ENCODE measurements at places on chromosomes 2 and 18.

DNA sequence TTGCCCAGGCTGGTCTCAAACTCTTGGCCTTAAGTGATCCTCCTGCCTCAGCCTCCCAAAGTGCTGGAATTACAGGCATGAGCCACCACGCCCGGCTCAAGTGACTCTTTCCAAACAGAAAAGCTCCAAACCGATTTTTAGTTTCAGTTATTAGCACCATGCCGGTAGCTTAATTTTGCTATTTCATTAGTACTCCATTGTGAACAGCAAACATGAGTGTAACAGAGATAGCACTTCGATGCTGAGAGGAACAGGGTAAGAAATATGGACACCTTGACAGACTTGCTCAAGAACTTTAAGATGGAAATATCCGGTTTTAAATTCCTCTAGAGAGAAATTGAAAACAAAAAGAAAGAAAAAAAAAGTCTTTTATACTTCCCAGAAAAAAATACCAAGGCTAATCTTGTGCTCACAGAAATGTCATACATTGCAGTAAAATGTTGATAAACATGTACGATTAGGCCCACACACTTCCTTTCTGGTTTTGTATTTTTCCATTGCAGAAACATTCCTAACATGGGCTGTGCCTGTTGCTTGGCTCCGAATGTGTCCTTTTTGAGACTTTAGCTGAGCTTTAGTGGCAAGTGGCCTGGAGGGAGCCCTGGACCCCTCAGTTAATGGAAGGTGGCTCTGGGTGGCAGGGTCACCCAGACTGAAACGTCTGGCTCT is 18.3 kb downstream of the FHL2 start:
- no peak for DNase-seq

DNA sequence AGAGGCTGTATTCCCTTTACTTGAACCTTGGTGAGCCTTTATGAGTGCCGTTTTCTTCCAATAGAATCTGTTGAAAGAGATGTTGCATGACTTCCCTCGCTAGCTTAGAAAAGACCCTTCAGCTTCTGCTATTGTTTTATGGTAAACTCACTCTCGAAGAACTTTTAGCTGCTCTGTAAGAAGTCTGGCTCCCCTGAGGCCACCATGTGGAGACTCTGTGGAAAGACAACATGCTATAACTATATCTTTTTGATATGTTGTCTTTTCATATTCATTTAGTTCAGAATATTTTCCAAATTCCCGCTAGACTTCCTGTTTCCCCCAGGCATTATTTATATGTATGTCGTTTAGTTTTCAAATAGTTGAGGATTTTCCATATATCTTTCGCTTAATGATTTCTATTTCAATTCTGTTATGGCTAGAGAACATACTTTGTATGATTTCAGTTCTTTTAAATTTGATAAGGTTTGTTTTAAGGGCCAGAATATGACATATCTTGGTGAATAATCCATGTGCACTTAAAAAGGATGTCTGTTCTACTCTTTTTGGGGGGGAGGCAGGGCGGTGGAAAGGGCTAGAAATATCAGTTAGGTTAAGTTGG is 64.1 kb downstream of the PTPN4 start:
- peak; percentile 35 for DNase-seq

GRCh38 chr2:98216616-98217015 is 129.6 kb upstream of the CNGA3 start:
- no peak for DNase-seq

GRCh38 chr2:224918626-224919471 is 123.4 kb downstream of the DOCK10 start:
- no peak for DNase-seq

- no peak for DNase-seq
Measured at GRCh38 chr2:127097841-127098651, 8.9 kb downstream of the BIN1 start.

DNA sequence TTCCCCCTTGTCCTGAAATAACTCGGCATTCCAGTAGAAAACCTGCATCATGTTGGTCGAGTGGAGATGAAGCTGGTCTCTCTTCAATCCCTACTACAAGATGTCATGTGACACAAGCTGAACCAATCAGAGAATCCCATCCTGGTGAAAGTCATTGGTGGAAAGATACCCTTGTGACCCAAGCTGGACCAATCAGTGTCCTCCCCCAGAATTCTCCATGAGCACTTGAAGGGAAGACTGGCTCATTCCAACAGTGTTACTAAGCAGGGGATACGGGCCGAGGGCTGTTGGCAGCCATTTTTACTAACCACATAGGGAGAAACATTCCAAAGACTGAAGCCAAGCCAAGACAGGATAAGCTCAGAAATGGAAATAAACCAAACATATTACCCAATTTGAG is 298.3 kb downstream of the ICOS start:
- DNase-seq = no peak

All from HTR-8/SVneo (cell line).